Uterus (tissue), 4 donors: ENCODE measurements at places on chromosomes 16 and 17.

GRCh38 chr17:50212121-50212843 lies 10.9 kb upstream of the COL1A1 start:
- peak; percentile 93 for DNase-seq

GRCh38 chr16:77860953-77861352 lies 72.6 kb downstream of the VAT1L start:
- DNase-seq = no peak

DNA sequence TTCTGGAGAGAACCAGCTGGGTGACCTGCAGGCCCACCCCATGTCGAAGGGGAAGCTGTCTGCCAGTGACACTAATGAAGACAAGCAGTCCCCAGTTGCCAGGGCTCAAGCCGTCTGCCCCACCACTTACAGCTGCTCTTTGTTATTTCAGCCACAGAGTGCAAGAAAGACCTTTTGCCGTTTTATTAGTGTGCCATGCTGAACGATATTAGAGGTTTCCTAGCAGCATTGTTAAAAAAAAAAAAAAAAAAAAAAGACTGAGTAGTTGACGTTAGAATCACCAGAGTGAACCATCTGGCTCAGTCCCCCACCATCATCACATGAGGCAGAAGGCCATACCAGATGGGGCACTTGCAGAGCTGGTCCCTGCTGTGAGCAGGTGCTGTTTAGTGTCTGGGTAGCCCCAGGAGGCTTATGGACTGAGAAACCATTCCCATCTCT lies 26.5 kb upstream of the SLC39A11 start:
- no peak for DNase-seq

GRCh38 chr17:27473190-27473747 lies 17.0 kb downstream of the KSR1 start:
- no peak for DNase-seq

DNA sequence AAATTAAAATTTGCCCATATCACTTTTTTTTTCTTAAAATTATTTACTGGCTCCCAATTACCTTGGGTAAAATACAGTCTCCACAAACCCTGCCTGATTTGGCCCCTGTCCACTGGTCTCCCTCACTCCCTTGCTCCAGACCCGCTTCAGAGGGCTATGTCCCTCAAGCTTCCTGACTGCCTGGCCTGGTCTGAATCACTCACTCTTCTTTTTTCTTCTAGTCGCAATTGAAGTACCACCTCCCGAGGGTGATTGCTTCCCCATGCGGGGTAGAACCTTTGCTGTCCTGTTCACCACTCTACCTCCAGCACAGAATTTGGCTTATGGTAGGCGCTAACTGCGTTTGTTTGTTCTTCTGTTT lies 598 bp upstream of the PGAP3 start:
- DNase-seq = no peak

DNA sequence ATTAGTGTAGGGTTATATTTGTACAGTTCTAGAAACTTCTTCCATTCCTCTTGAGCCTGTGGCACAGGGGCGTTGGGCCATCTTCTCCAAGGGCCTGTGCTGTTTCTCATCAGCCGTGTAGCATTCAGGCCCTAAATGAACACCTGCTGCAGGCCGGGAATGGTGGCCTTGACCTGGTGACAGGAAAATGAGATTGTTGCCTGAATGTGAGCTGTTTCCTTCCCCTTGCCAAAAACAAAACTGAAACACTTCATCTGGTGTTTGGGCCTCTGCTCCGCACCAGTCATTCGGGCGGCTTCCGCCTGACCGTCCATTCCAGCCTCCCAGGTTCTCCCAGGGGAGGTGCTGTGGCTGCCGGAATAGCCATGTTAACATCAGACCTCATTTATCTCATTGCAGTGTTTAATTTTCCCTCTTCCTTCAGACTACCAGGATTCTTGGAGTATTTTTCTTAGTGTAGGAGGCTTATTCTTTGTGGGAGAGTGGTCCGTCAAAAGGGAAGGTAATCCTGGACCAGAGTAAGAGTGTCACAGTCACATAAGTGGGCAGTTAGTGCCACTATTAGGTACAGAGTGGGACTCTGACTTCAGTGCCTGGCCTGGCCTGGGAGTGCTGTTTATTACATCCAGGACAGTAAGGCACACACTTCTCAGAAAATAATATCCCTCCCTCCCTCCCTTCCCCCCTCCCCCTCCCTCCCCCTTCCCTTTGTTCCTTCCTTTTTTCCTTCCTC lies 61.9 kb downstream of the WWP2 start:
- DNase-seq = peak; percentile 45

- DNase-seq = no peak
Measured at GRCh38 chr17:81715872-81716673, 4.0 kb downstream of the SLC25A10 start.

GRCh38 chr16:4675864-4676786 lies 17.2 kb upstream of the NUDT16L1 start:
- no peak for DNase-seq

DNA sequence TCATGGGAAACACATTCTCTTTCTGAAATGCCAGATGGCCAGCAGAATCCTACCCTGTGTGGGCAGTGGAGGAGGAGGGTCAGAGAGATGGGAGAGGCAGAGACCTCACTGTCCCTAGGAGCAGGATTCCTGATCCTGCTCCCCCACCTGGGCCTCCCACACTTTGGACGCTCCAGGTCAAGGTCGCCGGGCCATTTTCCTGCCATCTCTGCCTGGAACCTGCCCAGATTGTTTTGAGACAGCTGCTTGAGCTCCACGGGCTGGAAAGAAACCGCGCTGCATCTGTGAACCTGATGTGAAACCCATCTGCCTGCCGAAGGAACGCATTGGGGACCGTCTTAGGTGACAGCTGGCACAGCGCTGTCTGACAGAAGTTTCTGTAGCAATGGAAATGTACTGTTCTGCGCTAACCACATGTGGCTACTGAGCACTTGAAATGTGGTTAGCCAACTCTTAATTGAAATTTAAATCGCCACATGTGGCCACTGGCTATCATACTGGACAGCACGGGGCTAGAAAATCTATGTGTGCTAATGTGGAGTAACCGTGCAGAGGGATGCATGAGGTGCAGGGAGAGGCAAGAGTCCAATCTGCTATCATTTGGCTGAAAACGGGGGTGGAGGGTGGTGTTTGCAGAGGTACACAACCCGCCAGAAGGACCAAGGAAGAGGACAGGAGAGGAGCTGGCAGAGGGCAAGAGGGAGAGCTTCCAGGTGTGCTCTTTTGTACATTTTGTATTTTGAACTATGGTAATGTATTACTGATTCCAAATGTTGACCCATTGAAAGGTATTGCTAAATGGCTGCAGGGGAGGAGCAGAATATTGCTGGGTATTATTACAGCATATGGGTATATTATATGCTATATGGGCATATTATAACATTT lies 15.4 kb upstream of the NUBP1 start:
- DNase-seq = no peak

GRCh38 chr17:66525338-66525737 lies 222.9 kb downstream of the PRKCA start:
- no peak for DNase-seq

DNA sequence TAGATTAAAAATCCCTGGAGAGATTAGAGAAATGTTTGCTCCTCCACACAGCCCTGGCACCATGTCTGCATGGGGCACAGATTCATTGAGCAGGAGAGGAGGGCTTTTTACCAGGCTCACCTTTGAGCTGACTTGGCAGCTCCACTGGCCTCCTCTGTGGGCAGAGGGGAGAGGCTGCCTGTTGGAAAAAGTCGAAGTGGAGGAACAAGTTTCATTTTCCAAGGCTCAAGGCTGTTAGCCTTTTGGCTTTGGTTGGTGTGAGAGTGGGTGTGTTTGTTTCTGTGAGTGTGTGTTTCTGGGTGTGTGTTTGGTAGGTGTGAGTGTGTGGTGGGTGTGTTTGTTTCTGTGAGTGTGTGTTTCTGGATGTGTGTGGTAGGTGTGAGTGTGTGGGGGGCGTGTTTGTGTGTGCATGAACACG lies 5.6 kb downstream of the TMEM238L start:
- no peak for DNase-seq

DNA sequence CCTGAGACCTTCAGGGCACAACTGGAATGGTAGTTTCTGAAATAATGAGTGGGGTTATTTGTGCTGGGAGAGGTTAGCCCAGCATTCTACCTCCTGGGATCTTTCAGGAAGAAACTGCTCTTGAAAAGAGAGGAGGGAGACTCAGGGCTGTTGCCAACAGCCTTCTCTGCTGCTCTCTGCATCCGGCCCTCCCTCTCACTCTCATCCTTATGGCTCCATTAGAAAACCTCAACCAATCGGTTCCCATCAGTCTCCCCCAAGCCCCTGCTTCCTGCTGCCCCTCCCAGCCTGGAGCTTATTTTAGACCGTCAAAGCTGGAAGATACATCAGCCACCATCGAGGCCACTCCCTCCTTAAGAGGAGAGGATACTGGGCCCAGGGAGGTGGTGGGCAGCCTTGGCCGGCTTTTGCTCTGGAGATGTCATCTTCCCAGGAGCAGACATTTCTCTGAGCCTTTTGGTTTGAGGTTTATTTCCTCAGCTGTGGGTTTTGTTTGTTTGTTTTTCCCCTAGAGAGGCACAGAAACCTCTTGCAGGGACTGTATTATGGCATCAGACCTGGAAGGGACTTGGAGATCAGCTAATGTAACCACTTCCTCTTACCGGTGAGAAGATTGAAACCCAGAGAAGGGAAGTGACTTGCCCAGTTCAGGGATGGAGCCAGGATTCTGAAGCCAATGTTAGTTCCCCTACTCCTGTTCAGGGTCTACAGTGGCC lies 2.7 kb downstream of the MPRIP start:
- DNase-seq = peak; percentile 54

- DNase-seq = peak; percentile 88
Measured at GRCh38 chr17:8125154-8125946, 1.4 kb upstream of the HES7 start.

- no peak for DNase-seq
Measured at GRCh38 chr16:25689137-25689836, 2.5 kb upstream of the HS3ST4 start.

- no peak for DNase-seq
Measured at GRCh38 chr16:81313701-81314602, 810 bp upstream of the GAN start.

GRCh38 chr17:82802075-82802780 lies 37.6 kb downstream of the ZNF750 start:
- DNase-seq = no peak

DNA sequence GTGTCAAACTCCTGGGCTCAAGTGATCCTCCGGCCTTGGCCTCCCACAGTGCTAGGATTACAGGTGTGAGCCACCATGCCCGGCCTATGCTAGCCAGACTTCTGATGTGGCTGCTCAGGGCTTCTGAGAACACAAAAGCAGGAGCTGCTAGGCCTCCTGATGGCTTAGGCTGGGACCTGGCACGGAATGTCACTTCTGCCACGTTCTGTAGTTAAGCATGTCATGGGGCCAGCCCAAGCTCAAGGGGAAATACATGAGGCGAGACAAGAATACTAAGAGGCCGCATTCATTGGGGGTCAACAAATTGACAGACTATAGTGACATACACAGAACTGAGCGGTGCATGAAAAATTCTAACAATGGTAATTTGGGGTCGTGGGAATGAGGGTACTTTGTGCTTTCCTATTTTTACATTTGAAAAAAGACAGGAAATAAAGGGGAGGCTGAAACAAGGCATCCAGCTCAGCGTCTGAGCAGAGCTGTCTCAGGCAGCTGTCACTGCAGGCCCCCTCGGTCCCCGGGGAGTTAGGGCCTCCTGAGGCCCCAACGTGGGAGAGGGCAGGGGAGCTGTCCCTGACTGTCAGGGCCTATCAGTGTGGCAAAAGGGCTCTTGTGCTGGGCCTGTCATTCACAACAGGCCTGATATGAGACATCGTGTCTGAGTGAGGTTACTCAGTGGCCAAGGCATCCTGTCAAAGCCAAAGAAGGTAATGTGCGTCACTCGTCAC lies 26.4 kb downstream of the CFAP20 start:
- no peak for DNase-seq

GRCh38 chr16:25699069-25699468 lies 7.3 kb downstream of the HS3ST4 start:
- DNase-seq = no peak

DNA sequence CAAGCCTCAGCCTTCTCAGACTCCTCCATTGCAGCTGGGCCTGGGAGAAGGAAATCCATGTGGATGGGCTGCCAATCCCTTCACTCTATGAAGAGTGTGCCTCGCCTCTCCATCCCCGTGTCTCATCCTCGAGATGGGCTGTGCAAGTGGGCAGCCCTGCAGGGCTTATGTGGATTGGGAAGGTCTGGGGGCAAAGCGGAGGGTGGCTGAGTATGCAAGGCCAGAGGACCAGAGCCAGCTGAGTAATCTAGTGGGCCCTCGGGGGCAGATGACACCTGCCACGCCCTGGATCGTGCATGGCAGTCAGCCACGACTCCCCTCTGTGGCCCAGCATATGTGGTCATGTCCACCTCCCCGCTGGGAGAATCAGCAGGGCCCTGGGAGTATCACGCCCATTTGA lies 78.9 kb downstream of the IRX5 start:
- no peak for DNase-seq

DNA sequence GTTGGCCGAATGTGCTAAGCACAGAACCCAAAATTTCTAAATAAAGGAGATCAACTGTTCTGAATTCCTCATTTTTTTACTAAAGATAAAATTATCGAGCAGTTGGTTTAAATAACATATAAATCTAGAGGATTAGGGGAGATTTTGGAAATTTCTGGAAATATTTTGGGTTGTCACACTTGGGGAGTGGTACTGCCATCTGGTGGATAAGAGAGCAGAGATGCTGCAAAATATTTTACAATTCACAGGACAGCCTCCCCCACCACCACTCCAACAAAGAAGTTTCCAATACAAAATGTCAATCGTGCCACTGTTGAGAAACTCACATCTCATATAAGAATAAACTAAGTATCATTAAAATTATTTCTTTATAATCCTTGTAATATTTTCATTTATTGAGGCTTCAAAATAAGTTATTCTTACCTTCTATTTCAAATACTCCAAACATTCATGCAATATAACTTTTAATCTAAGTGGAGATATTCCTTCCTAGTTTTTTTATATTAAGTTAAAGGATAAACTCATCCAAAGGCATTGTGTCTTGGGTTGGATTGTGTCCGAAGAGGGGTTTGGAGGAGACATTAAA lies 17.0 kb upstream of the ABCA8 start:
- DNase-seq = no peak

DNA sequence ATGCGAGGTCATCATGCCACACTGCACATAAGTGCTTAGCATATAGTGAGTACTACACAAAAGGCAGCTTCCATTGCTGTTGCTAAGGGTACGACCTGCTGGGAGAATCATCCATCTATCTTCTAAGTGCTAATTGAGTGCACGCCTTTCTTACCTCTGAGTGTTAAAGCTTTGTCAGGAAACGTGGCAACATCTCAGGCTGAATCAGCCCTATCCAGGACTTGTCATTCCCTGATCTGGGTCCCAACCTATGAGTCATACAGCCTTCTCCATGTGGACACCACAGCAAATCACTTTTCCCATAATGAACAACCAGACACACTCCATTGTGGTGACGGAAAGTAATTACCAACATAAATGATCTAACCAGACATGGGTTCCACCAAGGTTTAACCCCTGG lies 201.1 kb upstream of the MAF start:
- no peak for DNase-seq
